ENCODE measurements at places on chromosomes 4 and X. TPM values are rescaled to one million over a fixed set of nuclear protein-coding genes. Genes with fewer than 3 reads are reported as not detected.

DNA sequence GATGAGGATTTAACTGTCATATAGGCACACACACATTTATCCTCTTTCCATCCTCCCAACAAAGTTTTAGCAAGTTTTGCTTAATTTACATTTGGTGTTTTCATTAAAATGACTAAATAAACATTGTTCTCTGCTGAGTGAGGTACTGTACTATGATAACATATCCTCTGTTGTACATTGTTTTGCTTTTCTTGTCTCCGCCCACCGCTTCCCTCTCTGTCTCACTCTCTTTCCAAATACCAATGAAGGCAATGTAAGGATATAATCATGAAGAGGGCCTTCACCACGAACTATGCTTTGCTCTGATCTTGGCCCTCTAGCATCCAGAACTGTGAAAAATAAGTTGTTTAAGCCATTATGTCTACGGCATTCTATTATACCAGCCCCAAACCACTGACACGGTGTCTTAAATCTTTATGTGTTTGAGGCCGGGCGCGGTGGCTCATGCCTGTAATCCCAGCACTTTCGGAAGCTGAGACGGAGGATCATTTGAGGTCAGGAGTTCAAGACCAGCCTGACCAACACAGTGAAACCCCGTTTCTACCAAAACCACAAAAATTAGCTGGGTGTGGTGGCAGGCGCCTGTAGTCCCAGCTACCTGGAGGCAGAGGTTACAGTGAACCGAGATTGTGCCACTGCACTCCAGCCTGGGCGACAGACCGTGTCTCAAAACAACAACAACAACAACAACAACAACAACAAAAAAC is 65.3 kb downstream of the HPRT1 start:
- no peak for DNase-seq

The GPC4 gene
- 19.2 TPM for total RNA-seq

- no peak for DNase-seq
Measured at GRCh38 chr4:40409835-40410234, 74.7 kb downstream of the CHRNA9 start.

DNA sequence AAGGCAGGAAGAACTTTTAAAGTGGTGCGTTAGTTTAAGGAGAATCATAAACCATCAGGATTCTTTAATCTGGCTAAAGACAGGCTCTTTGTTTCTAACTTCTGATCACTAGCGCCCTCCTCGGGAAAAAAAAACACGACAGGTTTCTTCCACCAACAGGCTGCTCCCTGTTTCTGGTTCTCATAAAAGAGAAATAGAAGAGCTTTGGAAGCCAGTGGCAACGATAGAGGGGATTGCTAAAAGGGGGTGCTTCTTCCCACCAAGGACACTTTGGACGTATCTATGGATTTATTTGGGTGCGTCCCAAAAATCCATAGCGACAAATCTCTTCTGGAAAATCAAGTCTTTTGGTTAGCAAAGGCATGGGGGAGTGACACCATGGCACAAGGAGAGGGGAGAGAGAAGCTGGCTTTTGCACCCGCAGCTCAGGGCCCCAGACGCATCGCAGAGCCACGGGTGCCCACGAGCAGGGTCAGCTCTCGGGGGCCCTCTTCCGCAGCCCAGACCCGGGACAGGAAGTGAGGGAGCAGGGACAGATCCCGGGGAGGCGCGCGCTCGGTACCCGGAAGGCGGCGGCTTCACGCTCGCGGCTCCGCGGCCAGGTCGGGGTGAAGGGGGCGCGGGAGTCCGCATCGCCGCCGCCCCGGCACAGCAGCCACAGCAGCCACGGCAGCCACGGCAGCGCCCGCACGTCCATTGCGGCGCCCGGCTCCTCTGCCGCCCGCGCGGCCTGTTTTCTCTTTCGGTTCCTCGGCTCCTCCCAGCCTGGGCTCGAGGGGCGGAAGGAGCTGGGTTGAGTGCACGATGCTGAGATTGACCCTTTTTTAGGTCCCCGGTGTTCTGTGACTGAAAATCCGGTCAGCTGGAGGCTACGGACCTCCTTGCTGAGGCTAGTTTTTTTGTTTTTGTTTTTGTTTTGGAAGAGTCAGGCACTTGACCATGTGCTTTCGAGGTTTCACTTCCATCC is at the start of gene CTSO:
TSS of gene CTSO (minus strand) at position 716 of the 967 bp plus-strand sequence. CDS start at position 697, 19 bp downstream.
- DNase-seq: peak; percentile 92

DNA sequence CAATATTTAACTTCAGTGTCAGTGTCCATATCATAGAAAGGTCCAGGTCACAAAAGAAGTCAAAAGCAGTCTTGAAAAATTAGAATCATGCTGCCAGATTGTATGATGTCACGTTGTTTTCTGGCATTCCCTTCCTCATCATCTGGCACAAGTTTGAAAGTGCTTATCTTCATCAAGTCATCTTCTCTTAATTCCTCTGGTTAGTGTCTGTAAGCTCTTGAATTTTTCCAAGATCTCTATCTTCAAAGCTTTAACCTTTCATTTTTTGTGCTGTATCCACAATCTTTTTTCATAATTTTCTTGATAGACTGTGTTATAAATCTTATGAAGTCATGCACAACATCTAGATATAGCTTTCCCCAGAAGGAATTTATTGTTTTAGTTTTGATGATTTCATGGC is 682.7 kb upstream of the AADAT start:
- DNase-seq: no peak

GRCh38 chr4:115165503-115165902 is 52.1 kb upstream of the NDST4 start:
- DNase-seq: no peak

DNA sequence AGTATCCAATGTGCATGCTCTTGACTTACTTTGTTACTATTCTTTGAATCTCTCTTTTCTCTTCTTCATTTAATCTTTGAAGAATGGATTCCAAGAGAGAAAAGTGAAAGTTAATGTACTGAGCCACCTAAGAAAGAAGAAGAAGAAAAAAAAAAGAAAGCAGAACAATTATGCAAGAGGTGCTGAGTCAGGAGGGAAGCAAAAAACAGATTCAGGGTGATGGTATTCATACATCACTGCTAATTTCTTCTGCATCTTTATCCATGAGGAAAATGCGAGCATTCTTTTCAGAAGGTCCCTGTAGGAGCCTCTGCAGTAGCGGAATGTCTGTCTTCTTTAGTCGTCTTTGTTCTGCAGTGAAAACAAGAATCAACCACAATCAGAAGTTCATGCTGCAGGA is 43.9 kb downstream of the RASSF6 start:
- no peak for DNase-seq

DNA sequence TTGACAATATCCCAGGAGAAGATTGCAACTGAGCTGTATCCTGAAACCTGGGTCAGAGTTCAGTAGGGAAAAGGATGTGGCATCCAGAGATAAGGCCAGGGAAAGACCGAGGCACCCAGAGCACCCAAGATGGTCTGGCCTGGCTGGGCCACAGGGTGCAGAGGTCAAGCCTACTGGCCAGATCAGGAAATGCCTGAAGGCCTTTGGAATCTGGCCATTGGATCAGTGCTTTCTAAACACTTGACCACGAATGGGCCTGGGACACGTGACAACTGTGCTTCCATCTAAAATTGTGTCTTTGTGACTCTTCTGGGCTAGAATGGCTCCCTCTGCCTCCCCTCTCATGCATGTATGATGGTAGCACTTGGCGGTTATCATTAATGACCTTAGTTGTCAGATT is 316.9 kb downstream of the EVC2 start:
- no peak for DNase-seq

- no peak for DNase-seq
Measured at GRCh38 chr4:181569553-181569952, 673.6 kb upstream of the TENM3 start.

DNA sequence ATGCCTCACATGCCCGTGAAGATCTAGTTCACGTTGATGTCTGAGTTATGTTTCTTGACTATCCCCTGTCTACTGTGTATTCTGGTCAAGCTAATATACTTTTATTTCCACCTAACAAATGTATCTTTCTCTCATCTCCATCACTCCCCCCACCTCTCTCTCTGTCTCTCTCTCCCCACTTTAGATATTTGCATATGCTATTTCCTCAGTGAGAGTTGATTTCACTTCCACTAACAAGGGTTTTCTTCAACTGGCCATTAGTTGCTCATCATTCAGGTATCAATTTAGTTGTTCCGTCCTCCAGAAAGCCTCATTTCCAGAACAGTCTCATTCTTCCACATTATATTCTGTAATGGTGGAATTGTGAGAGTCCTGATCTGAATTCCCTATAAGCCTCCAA is 1777.8 kb upstream of the TENM3 start:
- DNase-seq: no peak

The RNF175 gene
- total RNA-seq: not detected

- no peak for DNase-seq
Measured at GRCh38 chr4:149999485-150000074, 78.7 kb upstream of the DCLK2 start.

All from posterior vena cava (tissue), 2 donors.